ENCODE measurements at places on chromosomes 5 and 9.

DNA sequence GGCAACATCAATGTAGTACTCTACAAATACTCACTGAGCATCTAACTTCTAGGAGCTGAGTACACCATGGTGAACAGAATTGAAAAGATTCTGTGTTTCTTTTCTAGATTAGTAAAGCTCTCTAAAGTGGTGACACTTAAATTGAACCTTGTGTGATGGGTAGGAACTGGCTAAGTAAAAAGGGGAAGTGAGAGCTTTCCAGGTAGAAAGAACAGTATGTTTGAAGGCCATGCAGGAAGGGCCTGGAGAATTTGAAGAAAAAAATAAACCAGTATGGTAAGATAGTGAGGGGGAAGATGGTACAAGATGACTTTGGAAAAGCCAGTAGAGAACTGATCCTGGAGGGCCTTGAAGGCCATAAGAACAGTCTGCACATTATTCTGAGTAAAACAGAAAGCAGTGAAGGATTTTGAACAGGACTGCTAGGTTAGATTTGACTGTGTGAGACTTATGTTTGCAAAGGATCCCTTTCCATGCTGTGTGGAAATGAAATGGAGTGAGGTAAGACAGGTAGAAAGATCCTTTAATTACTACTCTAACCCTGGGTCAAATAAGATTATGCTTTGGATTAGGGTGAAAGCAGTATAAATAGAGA, 46.7 kb upstream of the UBQLN1 start:
- DNase-seq: no peak

DNA sequence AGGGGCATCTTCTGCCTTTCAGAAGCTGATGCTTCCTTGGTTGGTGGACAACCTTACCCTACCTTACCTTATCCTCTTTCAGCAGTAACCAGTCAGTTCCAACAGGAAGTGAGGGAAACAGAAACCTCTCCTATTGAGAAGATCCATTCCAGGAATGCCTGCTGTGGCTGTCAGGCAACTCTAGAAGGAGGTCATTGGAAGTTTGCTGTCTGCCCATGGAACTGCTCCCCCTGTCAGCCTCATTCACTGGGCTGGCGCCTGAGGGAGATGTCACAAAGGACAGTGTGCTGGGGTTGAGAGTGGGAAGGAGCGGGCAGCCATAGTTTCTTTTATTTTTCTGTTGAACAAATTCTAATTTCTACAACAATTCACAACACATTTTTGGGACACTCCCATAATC, 54.7 kb downstream of the IRX1 start:
- DNase-seq: no peak

DNA sequence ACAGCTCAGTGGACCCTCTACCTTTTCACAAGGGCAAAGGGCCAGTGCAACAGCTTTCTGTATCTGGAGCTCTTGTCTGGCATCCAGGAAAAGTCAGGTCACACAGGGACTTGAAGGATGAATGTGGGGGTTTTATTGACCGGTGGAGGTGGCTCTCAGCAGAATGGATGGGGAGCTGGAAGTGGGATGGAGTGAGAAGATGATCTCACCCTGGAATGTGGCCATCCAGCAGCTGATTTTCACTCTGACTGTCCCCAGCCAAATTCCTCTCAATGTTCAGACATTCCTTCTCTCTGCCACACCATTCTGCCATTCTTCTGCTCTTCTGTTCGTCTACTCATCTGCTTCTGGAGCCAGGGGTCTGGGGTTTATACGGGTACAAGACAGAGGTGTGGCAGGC, 1119.9 kb downstream of the TAF11L14 start:
- no peak for DNase-seq

GRCh38 chr9:94553029-94553938, 1.6 kb upstream of the PCAT7 start:
- no peak for DNase-seq

DNA sequence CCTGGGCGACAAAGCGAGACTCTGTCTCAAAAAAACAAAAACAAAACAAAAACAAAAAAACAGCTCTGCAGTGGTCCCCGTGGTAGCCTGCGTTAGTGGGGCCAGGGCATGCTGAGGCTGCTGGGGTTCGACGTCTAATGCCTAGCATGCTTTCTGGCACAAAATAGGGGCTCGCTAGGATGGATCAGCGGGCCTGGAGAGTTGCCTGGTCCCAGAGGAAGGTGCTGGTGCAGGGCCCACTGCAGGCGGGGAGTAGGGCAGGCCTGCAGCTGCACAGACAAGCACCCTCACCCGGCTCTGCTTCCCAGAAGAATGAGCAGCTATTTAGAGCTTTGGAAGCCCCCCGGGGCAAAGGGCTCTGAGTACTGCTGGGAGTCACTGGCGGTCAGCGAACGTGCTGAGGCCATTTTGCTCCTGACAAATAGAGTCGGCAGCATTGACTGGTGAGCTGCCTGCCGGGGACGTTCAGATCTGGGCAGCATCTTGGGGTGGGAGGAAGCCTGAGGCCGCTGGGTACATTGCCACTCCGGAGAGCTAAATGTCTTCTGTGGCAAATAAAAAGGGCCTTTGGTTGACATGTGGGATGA, 126.7 kb downstream of the OLFM1 start:
- no peak for DNase-seq

DNA sequence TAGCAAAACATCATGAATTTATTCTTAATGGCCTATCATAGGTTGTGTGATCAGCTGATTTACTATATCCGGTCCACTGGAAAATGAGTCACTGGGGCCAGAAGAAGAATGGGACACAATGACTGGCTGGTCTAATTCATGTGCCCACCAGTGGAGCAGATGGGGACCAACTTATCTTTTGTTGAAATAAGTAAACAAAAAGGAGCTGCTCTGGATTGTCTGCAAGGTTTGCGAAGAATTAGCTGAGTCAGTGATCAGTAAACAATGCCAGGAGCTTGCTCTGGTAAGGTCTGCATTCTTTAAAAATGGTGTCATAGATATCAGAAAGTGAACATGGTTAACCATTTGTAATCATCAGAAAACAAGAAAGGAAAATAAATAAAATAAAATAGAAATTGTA, 128.0 kb downstream of the RASEF start:
- no peak for DNase-seq
